ENCODE measurements at places on chromosomes 13 and 19.

GRCh38 chr19:55486971-55487923, 989 bp upstream of the SSC5D start:
- no peak for DNase-seq

GRCh38 chr19:3556978-3557460, 367 bp downstream of the MFSD12 start:
- DNase-seq, result peak; percentile 42

DNA sequence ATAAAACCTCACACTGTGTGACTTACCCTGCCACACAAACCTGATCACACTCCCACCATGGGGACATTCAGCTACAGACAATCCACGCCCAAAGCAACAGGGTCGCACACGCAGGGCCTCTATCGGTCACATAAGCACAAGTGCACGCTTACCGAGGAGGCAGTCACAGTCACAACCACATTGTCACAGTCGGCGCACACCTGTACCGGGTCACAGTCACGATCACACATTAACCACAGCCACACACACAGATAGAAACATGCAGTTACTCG, 579 bp downstream of the ZNF566 start:
- no peak for DNase-seq

GRCh38 chr19:13825489-13826441, 30.5 kb downstream of the ZSWIM4 start:
- DNase-seq, result no peak

- no peak for DNase-seq
Observed at GRCh38 chr13:72985610-72986009, 73.2 kb upstream of the KLF5 start.

DNA sequence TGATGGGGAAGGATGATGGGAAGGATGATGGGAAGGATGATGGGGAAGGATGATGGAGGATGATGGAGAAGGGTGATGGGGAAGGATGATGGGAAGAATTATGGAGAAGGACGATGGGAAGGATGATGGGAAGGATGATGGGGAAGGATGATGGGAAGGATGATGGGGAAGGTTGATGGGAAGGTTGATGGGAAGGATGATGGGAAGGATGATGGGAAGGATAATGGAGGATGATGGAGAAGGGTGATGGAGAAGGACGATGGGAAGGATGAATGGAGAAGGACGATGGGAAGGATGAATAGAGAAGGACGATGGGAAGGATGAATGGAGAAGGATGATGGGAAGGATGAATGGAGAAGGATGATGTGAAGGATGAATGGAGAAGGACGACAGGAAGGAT, 13.5 kb downstream of the C2CD4C start:
- no peak for DNase-seq

GRCh38 chr13:27979001-27979643, 9.4 kb downstream of the URAD start:
- no peak for DNase-seq

DNA sequence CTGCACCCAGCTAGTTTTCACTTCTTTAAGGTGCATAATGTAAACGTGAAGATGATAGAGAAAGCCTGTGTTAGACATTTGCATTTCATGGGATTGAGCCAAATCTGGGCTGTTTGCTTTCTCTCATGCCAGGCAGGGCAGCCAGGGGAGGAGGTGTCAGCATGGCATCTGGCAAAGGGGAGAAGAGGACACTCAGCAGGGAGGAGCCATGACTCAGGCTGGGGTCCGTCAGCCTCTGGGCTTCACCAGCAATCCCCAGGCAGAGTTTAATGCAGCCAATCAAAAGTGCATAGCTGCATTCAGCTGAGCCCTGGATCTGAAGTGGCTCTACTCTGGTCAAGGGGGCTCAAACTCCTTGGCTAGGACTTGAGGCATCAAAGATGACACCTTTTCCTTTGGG, 23.5 kb downstream of the EBPL start:
- no peak for DNase-seq

DNA sequence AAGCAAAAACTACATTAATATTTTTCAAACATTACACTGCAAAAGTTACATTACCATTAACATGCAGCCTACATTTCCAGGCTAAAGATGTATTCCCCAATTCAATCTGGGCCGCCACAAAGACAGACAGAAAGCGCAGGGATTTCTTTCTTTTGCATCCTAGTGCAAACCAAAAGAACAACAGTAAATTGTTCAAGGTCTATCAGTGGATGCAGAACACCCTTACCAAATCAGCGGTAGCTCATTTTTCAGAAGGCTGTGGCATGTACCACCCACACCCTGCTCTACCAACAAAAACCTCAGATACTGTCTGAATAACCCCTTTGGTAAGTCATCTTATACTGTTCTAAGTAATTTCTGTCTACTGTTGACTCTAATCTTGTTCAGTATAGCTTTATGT, 3.6 kb downstream of the TPT1 start:
- no peak for DNase-seq

DNA sequence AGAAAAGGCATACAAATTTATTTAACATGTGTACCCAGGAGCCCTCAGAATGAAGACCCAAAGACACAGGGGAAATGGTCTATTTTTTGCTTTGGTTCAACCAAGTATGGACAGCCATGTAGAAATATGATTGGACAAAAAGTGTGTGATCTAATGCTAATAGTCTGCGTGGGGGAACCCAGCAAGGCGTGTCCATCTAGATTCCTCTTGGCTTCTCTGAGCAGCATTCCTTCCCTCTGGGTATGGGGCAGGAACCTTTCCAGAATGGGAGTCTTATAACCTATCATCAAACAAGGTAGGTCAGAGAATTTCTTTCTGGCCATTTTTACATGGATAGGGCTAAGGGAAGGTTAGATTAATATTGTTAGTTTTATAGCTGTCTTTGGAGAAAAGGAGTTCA, 698.2 kb downstream of the FGF9 start:
- no peak for DNase-seq

GRCh38 chr19:10936661-10937084, 8.1 kb downstream of the TIMM29 start:
- no peak for DNase-seq

GRCh38 chr13:94224670-94225069, 254.8 kb downstream of the DCT start:
- no peak for DNase-seq

- no peak for DNase-seq
Observed at GRCh38 chr13:114035583-114036531, 62.0 kb upstream of the C13orf46 start.

- DNase-seq, result no peak
Observed at GRCh38 chr13:113601166-113602070, 16.9 kb downstream of the TFDP1 start.

DNA sequence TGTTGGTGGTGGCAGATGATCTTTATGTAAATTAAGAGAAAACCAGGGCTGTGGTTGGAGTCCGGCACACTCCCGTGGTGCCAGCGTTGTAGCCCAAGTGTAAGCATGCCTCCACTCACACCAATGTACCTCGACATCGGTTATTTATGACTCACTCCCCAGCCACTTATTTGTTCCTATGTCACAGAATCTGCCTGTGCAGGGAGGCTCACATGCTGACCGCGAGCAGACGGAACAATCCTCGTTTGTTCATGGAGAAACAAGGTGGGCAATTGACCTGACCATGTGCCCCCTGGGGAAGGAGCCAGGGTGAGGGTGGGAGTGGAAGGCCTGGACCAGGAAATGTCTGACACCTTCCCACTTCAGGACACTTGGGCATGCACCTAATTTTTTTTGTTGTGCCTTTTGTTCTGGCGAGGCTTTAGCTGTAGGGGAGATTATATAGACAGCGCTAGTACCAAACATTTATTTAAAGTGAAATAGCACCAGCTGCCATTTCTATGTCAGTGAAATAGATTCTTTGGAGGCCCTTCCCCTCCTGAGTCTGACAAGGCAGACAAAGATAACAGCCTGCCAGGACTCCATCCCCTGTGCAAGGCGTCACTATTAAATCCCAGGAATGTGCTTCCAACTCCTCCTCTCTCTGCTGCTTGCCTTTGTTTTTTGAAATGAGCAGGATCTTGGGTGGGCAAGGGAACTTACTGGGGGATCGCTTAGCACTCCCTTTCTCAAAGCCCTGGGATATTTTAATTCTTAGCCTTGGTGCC, 394.2 kb downstream of the FGF9 start:
- DNase-seq, result no peak

- no peak for DNase-seq
Observed at GRCh38 chr19:10283301-10284064, 3.3 kb upstream of the ICAM4 start.

GRCh38 chr19:4232614-4233281, 3.4 kb downstream of the EBI3 start:
- DNase-seq, result no peak

GRCh38 chr13:75402787-75403186, 79.2 kb downstream of the TBC1D4 start:
- DNase-seq, result no peak

DNA sequence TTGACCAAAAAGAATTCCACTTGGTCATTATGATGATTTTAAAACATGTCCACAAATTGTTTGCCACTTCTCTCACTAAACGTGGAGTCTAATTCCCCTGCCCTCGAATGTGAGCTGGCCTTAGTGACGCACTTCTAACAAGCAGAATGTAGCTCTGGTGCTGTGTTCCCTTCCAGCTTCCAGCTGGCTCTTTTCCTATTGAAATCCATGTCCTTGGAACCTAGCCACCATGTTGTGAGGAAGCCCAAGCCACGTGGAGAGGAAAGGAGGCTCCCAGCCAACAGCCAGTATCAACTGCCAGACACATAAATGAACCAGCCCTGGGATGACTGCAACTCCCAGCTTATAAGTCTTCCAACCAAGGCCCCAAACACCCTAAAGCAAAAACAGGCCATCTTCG, 23.6 kb upstream of the CEBPA start:
- no peak for DNase-seq

DNA sequence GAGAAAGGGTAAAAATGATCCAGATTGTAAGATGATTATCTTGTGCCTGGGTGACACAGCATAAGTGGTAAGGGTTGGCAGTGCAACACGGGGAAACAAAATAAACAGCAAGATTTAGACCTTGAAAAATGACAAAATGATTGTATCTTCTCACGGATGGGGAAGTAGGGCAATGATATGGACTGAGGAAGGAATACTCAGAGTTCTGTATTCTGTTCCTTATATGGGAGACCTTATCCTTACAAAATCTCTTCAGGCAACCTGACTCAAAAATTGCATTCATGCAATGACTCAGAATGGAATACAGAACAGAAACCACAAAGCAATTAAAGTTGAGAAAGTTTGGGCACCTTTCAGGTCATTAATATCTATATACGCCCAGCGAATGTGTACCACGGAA, 149.0 kb downstream of the HS6ST3 start:
- no peak for DNase-seq

- DNase-seq, result no peak
Observed at GRCh38 chr13:102441085-102441484, 39.2 kb upstream of the FGF14 start.

- no peak for DNase-seq
Observed at GRCh38 chr13:41267106-41267505, 3.7 kb upstream of the MTRF1 start.

DNA sequence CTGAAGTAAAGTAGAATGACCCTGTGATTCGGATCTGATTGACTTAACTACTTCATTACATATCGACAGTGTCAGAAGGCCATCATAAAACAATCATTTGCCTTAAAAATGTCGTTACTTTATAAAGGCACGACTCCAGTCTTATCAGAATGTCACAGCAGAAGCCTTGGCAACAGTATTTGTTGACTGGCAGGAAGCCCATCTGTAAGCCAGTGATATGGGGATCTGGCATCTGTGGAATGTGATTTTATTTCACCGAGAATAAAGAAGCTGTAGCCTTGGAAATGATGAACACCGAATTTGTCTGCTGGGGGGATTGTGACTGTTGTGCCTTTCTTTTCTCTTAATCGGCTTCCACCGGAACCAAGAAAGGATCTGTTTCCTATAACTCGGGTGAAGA, 362.5 kb downstream of the TDRD3 start:
- no peak for DNase-seq

DNA sequence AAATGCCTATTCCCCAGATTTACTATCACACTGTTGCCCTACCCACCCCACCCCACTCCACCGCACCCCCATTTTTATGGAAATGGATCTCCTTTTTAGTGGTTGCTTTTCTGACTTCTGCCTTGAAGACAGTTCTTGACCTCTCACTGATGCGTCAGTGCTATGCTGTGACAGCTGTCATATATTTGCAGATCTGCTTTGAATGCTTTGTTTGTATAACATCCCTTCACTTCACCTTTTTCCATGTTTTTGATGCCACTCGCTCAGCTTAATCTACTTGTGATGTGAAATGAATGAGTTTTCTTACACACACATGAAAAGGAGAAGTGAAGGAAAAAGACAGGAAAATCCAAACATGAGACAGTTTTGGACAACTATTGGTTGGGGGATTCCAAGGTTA, 731.0 kb downstream of the SLITRK6 start:
- no peak for DNase-seq
